ENCODE measurements at places on chromosomes 3 and 15. TPM values are rescaled to one million over a fixed set of nuclear protein-coding genes. Genes with fewer than 3 reads are reported as not detected.

Gene MYZAP
- 23.0 TPM for total RNA-seq

Gene TLR9
- not detected for total RNA-seq

Gene SLC24A5
- total RNA-seq, result not detected

DNA sequence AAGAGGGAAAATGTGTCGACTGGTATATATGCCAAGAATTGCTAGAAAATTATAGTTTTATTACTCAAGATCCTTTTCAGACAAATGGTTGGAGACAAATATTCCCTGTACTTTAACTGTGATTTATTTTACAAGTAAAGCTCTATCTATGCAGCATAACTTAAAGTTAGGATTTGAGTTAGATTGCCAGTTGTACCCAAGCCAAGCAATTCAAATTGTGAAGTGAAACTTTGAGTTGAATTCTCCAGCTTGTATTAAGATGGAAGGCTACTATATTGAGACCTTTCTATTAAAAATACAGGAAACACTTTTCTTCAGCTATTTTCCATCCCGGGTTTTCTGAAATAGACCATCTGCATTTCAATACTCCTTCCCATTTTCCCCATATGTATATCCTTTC is 333.1 kb upstream of the RBMS3 start:
- H3K27ac ChIP-seq, result no peak overlapping the region
- no peak for DNase-seq
- H3K4me3 ChIP-seq, result no peak overlapping the region
- no peaks in the 10 kb centered on the region for H3K27me3 ChIP-seq

GRCh38 chr3:65888980-65889706 is 149.6 kb downstream of the MAGI1 start:
- DNase-seq, result no peak
- H3K27me3 ChIP-seq, result no peaks in the 10 kb centered on the region
- no peak overlapping the region for H3K4me3 ChIP-seq

DNA sequence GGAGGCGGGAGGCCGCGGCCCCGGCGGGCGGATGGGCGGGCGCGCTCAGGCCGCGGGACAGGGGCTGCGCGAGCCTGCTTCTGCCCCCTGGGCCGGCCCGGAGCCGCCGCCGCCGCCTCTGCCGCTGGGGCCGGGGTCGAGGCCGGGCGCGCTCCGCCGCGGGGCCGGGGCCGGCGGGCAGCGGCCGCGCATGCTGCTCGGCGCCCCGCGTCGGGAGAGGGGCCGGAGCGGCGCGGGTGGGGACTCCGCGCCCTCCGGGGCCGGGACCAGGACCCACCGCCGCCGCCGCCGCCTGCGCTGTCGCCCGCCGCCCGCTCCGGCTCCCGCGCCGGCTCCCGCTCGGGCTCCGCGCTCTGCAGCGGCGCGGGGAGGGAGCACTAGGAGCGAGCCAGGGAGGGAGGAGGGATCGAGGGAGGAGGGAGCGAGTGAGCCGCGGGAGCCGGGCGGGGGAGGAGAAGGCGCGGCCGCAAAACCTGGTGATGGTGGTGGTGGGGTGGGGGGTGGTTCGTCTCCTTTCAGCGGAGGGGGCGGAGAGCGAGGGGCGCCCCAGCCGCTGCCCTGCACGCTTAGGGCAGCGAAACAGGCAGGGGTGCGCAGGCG is at the start of gene LINGO1:
TSS of gene LINGO1 (minus strand) at position 379 of the 600 bp plus-strand sequence. CDS start 597 bp downstream, outside the sequence.
- peak within 1 kb of the TSS; percentile 50 for H3K27ac ChIP-seq
- peak within 1 kb of the TSS; percentile 47 for H3K4me3 ChIP-seq
- peaks cover 4% of the 10 kb centered on the region for H3K4me1 ChIP-seq
- DNase-seq, result no peak

DNA sequence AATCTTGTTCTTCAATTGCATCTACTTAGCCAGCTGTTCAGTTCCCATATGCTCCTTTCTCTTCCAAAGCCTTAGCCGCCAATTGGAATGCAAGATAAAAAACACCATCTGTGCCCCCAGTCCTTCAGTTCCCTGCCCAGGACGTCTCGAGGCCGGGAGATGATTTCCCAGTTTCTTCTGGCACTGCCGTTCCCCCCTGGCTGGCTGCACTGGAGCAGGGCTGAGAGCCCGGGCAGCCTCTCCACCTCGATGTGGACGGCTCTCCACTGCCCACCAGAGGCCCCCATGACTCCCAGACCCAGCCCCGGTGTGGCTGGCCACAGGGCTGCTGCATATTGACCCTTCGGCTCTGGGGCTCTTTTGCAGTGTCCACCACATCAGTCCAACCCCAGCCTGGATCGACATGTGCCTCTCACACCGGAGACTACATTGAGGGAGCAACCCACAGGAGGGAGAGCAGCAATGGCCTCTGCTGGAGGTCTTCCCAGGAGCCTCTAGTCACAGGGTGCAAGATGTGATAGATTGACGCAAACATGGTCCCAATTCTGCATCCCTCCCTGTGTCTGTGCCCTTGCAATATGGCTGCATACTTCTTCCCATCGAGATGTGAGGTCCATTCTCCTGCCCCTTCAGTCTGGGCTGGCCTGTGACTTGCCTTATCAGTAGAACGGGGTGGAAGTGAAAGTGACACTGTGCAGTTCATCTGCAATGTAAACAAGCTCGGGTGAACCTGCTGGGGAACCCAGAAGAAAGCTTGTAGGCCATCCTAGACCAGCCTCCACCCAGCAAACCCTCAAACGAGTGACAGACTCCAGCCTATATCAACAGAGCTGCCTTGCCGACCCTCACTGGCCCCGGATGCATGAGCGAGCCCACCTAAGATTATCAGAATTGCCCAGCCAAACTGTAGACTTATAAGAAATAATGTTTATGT is 52.3 kb upstream of the PRR20G start:
- H3K36me3 ChIP-seq, result no peaks in the 10 kb centered on the region
- no peak overlapping the region for H3K27ac ChIP-seq
- no peak overlapping the region for H3K4me3 ChIP-seq
- H3K27me3 ChIP-seq, result no peaks in the 10 kb centered on the region

DNA sequence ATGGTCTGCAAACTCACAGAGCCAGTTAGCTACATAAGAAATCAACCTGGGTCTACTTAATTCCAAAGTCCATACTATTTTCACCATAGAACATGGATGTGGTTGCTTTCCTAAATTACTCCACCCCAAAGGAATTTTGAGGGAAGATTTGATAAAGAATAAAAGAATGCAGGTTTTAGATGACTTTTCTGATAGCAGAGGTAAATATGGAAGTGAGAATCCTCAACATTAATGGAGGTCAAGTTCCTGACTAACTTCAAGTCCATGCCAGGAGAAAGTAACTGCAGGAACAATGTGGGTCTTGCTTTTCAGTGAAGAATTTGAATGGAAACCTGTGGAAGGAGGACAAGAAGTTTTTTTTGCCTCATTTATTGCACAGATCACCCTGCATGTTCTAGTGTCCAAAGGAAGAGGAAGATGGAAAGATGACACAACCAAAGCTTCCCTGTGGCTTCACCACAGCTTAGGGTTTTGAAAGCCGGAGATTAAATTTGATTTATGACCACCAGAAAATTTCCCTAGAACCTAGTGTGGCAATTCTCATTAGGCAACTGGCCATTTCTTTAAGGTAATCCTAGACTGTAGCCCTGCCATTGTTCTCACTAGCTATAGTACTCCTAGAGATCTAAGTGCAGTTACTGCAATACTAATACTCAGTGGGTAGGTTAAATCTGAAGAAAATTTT is 429.7 kb downstream of the RAP2B start:
- no peak for DNase-seq
- H3K4me1 ChIP-seq, result no peaks in the 10 kb centered on the region
- no peak overlapping the region for H3K27ac ChIP-seq
- H3K36me3 ChIP-seq, result no peaks in the 10 kb centered on the region

DNA sequence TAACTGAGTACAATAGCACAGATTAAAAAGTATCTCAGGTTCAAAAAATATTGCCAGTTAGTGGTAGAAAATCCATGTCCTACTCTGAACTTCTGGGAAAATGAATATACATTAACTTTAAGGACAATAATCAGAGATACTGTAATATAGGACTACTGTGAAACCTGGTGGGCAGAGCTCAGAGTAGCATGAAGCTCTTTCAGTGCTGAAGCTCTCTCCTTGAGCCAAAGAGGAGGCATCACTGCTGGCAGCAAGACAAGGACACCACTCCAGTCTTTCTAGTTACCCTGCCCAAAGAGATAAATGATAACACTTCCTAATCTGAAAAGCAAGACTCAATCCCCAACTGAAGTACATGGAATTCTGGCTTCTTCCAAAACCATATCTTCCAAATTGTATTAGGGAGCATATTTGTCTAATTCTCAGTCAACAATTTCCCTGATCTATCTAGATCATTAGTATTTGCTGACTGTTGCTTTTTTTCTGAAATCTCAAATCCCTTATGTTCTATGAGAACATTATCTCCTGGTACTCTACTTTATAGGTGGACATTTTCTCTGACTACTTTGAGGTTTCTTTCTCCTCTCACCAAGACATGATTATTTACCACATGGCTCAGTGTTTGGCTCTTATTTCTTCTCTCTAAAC is 55.9 kb downstream of the CLDN1 start:
- H3K27ac ChIP-seq, result peak overlapping the region; percentile 66
- H3K27me3 ChIP-seq, result no peaks in the 10 kb centered on the region
- DNase-seq, result no peak
- H3K36me3 ChIP-seq, result no peaks in the 10 kb centered on the region

GRCh38 chr3:129936757-129937156 is 37.8 kb upstream of the TRH start:
- no peaks in the 10 kb centered on the region for H3K4me1 ChIP-seq
- no peak for DNase-seq
- H3K27ac ChIP-seq, result peak overlapping the region; percentile 69
- no peaks in the 10 kb centered on the region for H3K27me3 ChIP-seq

DNA sequence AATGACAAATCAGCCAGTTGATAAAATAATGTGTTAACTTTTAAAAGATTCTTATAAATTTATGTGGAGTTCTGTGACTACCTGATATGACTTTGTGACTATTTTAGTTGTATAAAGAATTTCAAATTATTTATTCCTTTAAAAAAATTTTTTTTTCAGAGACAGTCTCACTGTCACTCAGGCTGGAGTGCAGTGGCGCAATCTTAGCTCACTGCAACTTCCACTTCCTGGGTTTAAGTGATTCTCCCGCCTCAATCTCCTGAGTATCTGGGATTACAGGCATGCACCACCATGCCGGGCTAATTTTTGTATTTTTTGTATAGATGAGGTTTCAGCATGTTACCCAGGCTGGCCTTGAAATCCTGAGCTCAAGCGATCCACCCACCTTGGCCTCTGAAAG is 48.5 kb downstream of the MBNL1 start:
- peak overlapping the region; percentile 45 for H3K27ac ChIP-seq
- no peak for DNase-seq
- no peaks in the 10 kb centered on the region for H3K27me3 ChIP-seq
- H3K36me3 ChIP-seq, result no peaks in the 10 kb centered on the region

- H3K36me3 ChIP-seq, result no peaks in the 10 kb centered on the region
- DNase-seq, result no peak
- H3K27me3 ChIP-seq, result no peaks in the 10 kb centered on the region
- H3K4me3 ChIP-seq, result no peak overlapping the region
Measured at GRCh38 chr3:62144482-62144881, 228.9 kb downstream of the FEZF2 start.

- no peaks in the 10 kb centered on the region for H3K4me1 ChIP-seq
- peak overlapping the region; percentile 48 for H3K27ac ChIP-seq
- no peaks in the 10 kb centered on the region for H3K27me3 ChIP-seq
- H3K4me3 ChIP-seq, result no peak overlapping the region
Measured at GRCh38 chr15:58537033-58537432, 105.2 kb downstream of the LIPC start.

- H3K4me3 ChIP-seq, result no peak overlapping the region
- H3K36me3 ChIP-seq, result no peaks in the 10 kb centered on the region
- H3K27me3 ChIP-seq, result no peaks in the 10 kb centered on the region
- H3K27ac ChIP-seq, result no peak overlapping the region
Measured at GRCh38 chr15:87608238-87609028, 648.1 kb downstream of the NTRK3 start.

DNA sequence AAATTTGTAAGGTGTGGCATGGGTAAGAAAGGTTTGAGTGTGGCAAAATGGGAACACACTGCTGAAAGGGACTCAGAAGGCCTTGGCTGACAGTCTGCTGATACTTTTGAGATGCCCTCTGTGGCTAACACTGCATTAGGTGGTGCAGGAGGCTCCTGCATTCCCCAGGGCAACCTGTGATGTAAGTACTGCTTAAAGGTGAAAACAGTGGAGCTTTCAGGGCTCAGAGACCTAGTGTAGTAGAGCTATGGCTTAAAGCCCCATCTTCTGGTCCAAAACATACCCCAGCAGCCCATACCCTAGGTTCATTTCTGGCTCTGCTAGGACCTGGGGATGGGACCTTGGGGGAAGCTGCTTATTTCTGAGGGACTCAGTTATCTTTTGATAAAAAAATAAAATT is 374.1 kb downstream of the ERC2 start:
- no peaks in the 10 kb centered on the region for H3K36me3 ChIP-seq
- H3K4me3 ChIP-seq, result no peak overlapping the region
- no peaks in the 10 kb centered on the region for H3K27me3 ChIP-seq
- no peaks in the 10 kb centered on the region for H3K4me1 ChIP-seq
- H3K27ac ChIP-seq, result no peak overlapping the region

DNA sequence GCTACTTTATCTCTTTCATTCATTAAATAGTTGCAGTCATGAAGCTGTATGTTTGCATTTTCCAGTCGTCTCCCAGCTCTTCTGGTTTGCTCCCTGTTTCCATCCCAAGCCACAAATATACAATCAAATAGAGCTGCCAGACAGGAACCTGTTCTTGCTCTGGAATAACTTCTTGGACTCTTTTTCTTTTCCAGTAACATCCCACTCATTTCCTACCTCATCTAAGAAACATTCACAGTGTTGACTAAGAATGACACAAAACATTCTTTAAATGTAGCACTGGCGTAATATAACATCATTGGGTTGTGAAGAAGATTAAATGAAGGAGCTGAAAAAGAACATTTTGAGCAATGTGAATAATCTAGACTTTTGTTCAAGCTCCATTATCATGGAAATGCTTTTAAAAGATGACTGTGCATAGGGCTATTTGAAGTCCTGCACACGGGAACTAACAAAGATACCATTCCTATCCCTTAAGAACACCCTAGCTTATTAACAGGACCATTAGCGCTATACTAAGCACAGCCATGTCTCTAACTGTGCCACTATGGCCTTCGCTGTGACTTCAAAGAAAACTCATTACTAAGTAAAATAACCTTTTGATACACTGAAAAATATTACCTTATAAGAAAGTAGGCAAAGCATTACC is 574.0 kb downstream of the NAALADL2 start:
- no peaks in the 10 kb centered on the region for H3K27me3 ChIP-seq
- DNase-seq, result no peak
- no peak overlapping the region for H3K27ac ChIP-seq
- H3K4me3 ChIP-seq, result no peak overlapping the region

All from breast epithelium (tissue), 4 donors.